HEK293T (cell line): ENCODE measurements at places on chromosomes 11 and 22.
A peak's percentile ranks its signal among the peaks of the same experiment; 100 is the strongest.

DNA sequence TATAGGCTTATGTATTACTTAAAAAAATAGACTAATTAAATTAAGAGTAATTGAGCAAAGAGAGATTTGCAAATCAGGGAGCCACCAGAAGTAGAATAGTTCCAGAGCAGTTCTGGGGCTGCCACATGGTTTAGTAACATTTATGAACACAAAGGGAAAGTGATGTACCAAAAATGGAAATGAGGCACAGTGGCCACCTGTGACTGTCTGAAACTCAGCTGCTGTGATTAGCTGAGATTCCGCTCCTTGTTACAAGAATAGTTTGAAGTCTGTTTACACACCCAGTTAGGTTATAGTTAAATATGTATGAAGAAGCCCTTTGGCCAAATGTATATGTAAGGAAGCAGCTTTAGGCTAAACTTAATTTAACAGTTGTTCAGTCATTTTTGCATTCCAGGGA lies 901.5 kb upstream of the CHORDC1 start:
- DNase-seq, result no peak

DNA sequence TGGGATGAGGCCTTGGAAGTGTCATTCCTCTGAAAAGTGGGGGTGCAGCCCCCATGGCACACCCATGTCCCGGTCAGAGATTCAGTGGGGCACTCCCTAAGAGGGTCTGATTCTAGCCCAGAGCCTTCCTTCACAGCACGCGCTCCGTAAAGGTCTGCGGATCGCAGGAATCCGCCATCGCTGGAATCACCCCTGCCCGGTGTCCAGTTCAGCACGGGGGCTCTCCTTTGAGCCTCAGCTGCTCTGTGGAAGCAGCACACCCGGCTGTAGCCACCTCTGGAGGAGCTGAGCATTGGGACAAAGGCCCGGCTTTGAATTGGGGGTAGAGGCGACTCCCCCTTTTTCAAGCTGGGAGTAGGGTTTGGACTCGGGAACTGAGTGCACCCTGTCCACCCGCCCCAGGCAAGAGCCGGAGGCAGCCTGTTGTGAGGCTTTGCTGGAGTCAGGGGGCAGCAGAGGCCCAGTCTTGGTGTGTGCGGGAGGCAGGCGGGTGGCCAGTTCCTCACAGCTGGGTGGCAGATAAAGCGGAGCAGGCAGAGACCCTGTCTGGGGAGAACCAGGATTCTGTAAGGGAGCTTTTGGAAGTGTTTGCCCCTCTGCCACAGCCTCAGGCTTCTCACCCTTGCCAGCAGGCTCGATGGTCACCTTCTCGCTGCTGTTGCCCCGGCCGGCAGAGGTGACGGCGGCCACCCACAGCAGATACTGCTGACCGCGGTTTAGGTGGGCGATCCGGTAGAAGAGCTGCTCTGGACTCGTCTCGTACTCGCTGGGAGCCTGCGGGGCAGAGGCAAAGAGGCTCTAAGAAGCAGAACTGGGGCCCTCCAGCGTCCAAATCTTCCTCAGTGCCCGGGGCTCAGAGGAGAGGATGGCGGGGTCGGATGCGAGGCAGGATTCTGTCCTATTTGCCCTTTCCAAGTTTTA lies 115.9 kb downstream of the CEP164 start:
- peak; percentile 72 for DNase-seq

- DNase-seq, result no peak
Measured at GRCh38 chr11:27468209-27468994, 4.2 kb downstream of the LGR4 start.

DNA sequence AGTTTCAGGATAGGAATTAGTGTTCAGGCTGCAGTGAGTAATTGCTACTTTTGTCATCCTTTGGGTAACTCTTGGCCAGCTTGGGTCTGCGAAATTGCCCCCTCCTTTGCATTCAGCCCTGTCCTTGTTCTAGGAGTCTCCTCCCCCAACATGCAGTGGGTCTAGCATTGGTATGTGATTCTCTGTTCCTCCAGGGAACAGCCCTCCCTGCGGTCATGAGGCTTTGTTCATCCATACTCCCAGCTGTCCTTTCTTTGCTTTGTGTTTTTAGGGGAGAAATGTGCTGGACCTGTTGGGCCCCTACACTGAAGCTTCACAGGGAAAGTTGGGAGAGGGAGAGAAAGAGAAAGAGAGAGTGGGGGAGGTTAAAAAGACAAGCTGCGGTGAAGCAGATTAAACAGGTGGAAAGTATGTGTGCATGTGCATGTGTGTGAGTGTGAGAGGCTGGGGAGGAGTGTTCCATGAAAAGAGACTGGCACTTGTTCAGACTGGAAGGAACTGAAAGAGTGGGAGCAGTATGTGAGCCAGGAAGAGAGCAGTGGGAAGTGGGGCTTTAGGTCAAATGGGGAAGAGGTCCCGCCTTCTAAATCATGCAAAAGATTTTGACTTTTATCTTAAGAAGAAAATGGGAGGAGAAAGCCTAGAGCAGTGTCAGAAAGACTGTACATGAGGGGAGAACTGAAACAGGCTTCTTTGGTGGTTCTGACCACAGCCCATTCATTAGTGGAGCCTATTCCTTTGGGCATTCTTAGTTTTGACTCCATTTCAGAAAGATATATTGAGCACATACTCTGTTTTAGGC lies 17.9 kb upstream of the SESN3 start:
- peak; percentile 13 for DNase-seq

DNA sequence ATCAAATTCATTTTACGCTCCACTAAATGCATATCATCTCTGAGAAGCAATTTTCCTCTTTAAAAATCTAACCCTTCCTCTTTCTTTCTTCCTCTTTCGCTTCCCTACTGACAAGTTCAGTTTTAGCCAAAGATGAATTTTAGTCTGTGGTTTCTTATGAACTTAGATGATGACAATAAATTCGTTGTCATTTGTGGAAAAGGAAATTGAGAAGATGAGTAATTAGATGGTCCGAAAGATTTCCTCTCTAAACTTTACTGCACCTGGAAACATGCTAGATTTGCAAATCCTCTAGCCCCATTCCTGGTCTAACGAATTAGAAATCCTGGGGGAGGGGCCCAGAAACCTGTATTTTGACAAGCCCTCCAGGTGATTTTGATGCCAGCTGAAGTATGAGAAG lies 855.4 kb upstream of the CHORDC1 start:
- no peak for DNase-seq

- DNase-seq, result no peak
Measured at GRCh38 chr11:34613552-34614056, 7.3 kb upstream of the EHF start.

DNA sequence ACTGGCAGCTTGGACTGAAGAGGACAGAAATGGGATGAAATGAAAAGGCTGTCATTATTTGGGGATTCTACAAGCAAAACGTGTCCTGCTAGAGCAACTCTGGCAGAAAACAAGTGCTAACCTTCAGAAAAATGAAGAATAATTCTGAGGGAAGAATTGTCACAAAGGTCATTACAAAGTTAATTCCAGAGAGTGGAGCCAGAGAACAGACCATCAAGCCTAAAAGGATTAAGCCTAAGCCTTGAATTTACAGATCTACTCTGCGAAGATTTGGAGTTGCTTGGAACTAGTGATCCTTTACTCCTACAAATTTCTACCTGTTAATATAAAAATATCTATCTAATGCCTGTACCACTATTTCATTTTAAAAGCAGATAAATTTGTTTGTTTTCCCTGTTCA lies 1077.3 kb upstream of the CNTN5 start:
- no peak for DNase-seq

DNA sequence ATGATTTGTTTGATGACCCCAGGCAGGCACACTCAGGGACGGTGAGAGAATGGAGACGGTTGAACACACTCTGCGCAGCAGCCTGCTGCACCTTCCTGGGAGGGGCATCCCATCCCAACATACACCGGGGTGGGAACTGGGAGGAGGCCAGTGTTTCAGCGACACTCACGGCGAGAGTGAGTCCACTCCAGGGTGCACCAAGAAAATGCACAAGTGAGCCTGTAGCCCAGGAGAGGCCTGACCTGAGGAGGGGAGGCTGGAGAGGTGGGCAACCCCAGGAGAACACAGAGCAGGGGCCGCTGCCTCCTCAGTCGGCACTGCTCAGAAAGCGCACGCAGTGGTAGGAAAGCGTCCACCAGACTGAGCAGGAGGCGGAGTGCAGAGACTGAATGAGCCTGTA lies 54.5 kb downstream of the IGF2 start:
- DNase-seq, result no peak

GRCh38 chr11:45105984-45106375 lies 40.5 kb upstream of the PRDM11 start:
- no peak for DNase-seq

DNA sequence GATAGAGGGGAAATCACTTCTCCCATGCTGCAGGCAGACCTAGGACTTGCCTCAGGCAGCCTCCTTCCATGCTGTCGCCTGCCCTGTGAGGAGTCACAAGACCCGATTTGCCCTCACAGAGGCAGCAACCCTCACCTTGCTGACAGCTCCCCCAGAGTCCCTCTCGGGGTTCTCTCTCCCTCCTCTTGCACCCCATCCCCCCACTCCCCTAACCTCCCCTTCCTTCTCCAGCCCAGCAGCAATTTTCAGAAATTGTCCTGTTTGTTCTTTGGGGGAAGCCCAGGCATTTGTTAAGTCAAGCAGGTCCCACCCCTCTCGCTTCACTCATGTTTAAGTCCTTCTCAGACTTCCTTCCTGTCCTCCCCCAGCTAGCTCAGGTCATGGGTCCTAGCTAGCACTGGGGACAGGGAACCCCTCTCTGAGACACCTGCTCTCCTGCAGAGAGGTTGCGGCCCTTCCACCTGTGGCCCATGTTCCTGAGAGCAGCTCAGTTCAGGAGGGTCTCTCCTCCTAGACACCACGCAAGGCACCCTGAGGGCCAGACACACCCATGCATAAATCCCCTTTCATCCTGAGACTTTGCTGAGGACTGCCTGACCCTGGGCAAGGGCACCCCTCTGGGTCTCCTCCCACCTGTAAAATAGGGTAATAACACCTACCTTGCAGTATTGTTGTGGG lies 6.3 kb upstream of the FXYD2 start:
- no peak for DNase-seq

DNA sequence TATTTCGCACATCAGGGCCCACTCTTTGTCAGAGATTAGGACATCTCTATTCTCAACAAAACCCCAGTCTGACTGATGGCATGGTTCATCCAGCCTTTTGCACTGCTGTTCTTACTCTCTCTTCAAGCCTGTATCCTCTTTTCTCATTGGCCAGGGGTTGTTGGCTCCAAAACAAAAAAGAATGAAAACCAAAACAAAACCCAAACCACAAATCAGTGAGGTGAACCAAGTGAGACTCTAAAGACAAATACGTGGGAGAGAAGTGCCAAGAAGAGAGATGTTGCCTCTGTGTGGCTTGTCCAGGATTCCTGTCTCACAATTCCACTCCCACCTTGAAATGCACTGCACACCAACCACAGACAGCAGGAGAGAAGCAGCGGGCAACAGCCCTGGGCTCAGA lies 278.9 kb upstream of the NARS2 start:
- DNase-seq, result no peak

GRCh38 chr11:15865212-15865987 lies 490.9 kb downstream of the SOX6 start:
- no peak for DNase-seq

DNA sequence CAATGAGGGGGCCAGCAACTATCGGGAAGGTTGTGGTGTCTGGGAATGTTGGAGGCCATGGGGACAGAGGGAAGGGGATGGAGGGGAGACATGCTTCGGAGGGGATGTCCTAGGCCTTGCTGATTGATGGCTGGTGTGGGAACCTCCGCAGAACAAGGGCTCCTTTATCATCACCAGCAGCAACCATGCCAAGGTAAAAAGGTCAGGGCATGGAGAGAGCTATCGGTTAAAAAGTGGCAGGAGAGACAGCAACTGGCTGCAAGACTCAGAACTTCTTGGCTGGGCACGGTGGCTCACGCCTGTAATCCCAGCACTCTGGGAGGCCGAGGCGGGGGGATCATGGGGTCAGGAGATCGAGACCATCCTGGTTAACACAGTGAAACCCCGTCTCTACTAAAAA lies 3.0 kb downstream of the GSTT4 start:
- no peak for DNase-seq

DNA sequence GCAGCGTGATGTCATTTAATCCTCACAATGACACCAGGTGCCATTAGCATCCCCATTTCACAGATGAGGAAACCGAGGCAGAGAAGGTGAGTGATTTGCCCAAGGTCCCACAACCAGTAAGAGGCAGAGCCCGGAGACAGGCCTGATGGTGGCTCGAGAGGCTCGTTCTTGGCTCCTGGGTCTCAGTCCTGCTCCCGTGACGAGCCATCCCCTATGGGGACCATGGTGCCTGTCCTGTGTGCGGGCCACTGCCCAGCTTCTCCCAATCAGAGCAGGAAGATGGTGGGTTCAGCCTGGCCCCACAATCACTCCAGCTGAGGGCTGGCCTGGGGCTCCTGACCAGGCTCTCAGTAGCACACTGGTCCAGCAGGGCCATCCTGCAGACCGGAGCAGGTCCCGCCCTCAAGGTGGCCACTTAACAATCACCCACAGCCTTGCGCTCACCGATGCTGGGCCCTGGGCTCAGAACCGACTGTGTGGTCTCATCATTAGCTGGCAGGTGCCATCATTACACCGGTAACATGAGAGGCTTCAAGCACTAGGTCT lies 3.6 kb downstream of the ALDH3B1 start:
- DNase-seq, result no peak

GRCh38 chr22:47209040-47209514 lies 446.6 kb downstream of the TBC1D22A start:
- no peak for DNase-seq

DNA sequence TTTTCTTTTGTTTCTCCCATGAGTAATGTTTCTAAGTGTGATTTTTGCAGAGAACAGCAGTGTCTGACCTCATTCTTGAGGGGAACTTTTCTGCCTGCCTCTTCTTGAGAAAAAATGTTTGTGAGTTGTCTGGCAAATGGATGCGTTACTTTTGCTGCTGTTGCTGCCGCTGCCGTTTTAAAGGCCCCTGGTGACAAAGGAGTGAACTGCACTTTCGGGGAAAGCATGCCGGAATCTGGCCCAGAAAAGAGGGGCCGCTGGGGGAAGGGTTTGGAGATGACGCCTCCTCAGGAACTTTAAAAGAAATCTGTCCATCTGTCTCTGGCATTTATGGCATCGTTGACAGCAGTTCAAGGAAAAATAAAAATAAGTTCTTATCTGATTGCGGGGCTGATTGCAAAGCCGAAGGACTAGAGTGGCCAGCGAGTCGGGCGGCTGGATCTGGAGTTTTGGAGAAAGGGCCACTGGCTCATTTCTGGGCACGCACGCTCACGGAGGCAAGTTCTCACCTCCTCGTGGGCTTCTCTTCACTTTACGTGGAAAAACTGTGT lies 16.5 kb downstream of the ZBTB16 start:
- peak; percentile 74 for DNase-seq

DNA sequence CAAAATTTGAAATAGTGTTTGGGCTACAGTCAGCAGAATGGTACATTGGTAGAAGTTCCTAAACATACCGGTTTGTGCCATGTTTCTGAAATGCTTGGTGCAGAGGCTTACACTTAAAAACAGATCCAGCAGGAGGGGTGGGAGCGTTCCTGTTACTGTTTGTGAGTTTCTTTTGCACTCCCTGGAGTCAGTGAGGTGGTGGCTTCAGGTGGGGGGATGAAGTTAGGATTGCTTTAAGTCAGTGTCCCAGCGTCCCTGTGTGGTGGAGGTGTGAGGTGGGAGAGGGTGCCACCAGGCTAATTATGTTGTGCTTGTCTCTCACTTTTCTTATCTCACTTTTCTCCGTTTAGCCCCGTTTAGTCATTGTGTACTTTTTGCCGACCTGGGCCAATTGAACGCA lies 9.7 kb downstream of the TNRC6B start:
- no peak for DNase-seq
